ENCODE measurements at places on chromosomes 3 and 15. TPM values are rescaled to one million over a fixed set of nuclear protein-coding genes. Genes with fewer than 3 reads are reported as not detected.
A peak's percentile ranks its signal among the peaks of the same experiment; 100 is the strongest.

GRCh38 chr3:24963762-24964625 is 464.1 kb upstream of the RARB start:
- DNase-seq, result peak; percentile 76

DNA sequence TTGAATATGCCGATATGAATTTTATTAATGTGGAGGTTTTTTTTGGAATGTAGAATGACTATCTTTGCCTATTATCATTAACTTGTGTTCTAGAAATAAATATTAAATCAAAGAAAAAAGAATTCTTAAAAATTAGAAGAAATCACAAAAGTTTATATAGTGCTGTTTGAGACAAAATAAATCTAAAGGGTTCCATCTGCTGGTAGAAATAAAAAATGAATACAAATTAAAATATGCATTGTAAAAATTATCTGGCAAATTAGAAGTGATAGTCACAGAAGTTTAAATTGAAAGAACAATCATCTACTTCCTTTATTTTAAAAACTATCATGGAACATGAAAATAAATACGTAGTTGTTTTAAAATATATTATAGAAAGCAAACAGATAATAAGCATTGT is 22.7 kb upstream of the ZBTB20 start:
- DNase-seq, result no peak

- DNase-seq, result no peak
Measured at GRCh38 chr3:122985539-122985938, 42.0 kb downstream of the SEMA5B start.

DNA sequence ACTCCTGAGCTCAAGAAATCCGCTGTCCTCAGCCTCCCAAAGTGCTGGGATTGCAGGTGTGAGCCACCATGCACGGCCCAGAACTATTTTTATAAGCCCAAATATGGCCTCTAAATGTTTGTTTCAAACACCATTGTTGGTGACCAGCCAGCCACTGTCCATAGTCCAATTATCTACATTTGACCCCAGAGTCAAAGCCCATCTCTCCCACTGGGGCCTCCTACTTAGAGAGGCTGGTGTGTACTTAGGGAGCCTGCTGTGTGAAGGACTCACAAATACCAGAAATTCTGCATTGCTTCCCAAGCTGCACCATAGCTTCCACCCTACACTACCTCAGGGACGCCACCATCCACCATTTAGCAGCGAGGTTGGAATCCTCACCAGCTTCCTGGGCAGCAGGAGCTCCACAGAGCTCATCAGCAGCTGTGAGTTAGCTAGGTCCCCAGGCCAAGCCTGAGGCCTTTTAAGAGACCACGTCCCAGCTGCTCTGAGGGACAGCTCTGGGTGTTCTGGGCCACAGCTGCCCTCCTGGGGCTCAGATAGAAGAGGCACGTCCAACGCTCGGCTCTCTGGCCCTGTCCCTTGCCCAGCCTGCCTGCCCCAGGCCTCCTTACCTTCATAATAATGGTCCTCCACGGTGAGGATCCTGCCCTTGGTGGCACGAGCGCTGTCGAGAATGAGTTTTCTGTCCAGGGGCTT is 29.5 kb downstream of the TKT start:
- DNase-seq, result no peak

GRCh38 chr15:27576576-27576975 is 522.5 kb downstream of the OCA2 start:
- no peak for DNase-seq

DNA sequence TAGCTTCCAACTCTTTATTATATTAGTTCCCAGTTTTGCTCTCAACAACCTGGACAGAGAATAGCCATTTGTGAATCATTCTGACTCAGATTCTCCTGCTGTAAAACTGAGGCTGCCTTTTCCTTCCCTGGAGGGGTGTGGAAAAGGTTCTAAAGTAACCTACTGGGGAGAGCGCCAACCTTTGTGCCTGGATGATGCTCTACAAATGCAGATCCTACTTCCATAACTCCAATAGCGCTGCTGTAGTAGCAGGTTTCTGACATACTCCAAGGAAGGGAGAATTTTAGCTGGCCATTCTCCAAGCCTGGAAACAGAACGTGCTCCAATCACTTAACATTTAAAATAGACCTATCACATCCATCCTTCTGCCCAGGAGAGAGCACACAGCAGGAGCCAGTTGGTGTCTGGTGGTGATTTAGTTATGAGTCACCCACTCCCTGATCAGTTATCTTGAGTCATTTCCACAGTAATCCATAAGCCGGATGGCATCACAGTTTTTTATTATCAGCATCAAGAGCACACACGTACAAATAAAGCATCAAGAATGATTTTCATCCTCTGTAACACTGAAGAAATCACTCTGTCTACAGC is 38.3 kb downstream of the MYH15 start:
- peak; percentile 72 for DNase-seq

DNA sequence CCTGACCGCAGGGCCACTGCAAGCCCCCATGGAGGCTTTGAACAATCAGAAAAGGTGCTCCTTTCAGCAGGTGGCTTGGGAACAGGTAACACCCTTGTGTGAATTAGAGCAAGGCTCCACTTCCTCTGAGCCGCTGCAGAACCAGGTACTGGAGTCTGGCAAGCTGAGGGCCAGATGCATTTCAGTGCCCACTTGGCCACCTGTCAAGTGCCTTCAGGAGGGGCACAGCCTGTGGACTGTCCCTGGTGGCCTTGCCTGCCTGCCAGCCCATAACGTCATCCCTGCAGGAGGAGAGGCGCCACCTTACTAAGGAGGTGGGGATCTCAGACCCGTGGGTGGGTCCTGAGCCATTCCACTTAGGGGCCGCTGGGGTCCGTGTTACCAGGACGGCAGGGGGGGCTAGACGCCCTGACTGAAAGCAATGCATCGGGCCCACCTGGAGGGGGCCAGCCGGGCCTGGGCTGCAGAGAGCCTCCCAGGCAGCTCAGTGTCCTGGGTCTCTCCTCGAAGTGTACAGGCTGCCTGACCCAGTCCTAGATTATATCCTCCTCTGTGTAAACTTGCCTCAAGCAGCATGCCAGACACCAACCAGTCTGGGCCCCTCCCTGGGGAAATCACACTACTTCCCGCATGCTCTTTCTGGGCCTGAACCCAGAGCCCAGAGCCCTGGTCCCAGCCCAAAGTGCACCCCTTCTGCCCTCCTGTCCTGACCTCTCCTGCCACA is 16.1 kb downstream of the SPTBN5 start:
- no peak for DNase-seq

DNA sequence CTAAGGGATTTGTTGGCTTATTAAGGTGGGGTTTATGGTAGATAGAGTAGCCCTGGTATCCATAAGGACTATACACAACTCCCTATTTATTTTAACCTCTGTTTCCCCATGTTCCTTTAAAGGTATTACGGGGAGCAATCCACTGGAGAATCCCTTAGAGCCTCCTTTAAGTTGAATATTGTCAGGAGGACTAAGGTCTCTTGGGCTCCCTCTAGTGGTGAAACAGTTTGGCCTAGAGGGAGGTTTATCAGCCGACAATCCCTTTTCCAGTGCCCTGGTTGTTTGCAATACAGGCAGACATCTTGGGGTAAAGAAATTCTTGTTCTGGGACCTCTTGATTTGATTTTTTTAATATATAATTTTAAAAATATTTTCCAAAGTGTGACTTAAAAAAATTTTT is 12.9 kb downstream of the OPA1 start:
- peak; percentile 18 for DNase-seq

- DNase-seq, result no peak
Measured at GRCh38 chr15:70182858-70183695, 85.4 kb upstream of the TLE3 start.

DNA sequence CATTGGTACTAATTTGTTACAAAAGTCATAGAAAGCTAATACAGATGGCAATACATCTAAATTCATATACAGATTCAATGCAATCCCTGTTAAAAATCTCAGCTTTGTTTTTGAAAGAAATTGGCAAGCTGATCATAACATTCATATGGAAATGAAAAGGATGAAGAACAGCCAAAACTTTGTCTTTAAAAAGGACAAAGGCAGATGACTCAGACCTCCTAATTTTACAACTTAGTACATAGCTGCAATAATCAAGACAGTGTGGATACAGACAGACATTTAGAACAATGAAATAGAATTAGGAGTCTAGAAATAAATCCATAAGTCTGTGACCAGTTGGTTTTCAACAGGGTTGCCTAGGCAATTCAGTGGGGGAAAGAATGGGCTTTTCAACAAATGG is 63.3 kb downstream of the AQP9 start:
- DNase-seq, result peak; percentile 62

Gene OSTN
- 12.9 TPM for total RNA-seq

Gene SLC28A2
- total RNA-seq, result not detected

Gene MYZAP
- total RNA-seq, result 2.9 TPM

Gene TAGLN3
- total RNA-seq, result 3.5 TPM
